Non-pigmented ciliary epithelial cell (primary cell): ENCODE measurements at places on chromosomes 7 and 10.

- peak; percentile 47 for DNase-seq
Measured at GRCh38 chr7:32588657-32589056, 93.4 kb downstream of the AVL9 start.

GRCh38 chr7:47281161-47281560 is 300.8 kb downstream of the TNS3 start:
- no peak for DNase-seq

DNA sequence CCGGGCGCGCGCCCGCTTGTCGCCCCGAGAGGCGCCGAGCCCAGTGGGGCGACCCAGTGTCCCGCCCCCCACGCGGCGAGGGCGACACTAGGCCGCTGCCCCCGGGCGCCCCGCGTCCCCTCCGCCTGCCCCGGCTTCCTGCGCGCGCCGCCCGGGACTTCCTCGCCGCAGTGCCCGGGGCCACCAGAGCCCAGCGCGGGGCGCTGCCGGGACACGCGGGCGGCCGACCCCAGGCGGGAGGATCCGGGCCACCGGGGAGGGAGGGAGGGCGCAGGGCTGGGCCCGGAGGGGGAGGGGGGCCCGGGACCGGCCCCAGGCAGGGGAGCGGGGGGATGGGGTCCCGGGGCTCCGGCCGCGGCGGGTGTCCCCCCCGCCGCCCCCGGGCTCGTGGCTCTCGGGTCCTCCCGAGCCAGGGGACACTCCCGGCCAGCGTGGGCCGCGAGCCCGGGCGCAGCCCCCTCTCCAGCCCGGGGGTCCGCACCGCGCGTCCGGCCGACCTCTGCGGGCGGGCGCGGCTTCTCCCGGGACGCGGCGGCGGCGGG is 435 bp upstream of the PWWP2B start:
- DNase-seq = no peak

- no peak for DNase-seq
Measured at GRCh38 chr10:48611133-48611532, 6.3 kb upstream of the ARHGAP22 start.

DNA sequence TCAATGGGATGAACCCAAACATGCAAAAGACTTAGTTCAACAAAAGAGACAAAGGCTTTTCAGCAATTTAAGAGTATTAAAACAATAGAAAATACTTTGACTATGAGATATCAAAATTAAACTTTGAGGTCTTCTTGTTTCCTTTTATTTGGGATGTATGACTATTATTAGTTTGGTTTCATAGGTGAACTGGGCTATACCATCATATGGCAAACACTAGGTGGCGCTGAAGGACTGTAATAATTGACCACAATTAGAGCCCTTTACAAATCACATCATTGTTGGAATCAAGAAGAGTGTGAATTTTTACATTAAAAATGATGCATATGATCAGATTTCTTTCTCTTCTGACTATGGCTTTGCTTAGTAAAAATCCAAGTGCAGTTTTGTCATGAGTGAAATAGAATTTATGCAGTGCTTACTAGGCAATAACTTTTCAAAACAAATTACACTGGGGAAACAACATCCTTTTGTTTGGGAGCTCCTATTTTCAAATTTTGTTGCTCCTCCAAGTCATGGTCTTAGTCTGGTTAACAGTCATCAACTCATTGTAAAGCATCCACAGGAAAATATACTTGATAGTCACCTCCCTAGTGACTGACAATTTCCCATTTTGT is 14.7 kb upstream of the NXPH1 start:
- DNase-seq = peak; percentile 32

- no peak for DNase-seq
Measured at GRCh38 chr10:101046332-101047238, 15.2 kb upstream of the KAZALD1 start.

- DNase-seq = no peak
Measured at GRCh38 chr10:14583252-14583651, 191.4 kb downstream of the FAM107B start.

- no peak for DNase-seq
Measured at GRCh38 chr7:1045069-1046063, 1.0 kb downstream of the GPR146 start.

DNA sequence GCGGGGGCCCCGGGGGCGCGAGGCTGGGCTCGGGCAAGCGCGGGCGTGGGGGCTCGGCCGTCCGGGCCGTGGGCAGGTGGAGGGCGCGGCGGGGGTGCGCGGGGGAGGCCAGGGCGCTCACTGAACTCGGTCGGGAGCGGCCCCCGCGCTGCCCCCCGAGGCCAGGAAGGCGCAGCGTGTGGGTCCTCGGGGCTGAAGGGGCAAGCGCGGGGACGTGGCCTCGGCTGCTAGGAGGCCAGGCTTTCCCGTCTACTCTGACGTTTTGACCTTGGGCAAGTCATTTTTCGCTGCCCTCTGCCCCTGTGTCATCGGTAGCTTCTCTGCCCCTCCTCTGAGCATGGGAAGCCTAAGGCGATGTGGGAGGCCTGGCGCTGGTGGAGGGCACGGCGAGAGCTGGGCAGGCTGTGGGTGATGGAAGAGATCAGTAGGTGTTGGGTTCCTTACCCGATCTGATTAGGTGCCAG is 441 bp downstream of the FBH1 start:
- DNase-seq = no peak

DNA sequence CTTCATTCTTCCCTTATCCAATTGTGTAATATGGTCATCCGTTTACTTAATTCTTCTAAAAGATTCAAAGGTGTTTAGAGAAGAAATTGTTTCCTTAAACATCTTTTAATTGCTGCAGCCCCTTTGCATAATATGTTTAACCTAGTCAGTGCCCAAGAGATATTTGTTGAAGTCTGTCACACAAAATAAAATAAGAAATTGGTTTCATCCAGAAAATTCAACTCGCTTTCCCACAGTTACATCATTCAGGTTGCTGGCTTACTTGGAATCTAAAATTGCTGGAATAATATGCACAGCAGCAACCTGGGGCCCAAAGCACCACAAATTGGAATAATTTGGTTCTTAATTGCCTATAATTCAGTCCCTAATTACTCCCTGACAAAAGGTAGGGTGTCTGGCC is 155.1 kb upstream of the ETV1 start:
- DNase-seq = no peak

DNA sequence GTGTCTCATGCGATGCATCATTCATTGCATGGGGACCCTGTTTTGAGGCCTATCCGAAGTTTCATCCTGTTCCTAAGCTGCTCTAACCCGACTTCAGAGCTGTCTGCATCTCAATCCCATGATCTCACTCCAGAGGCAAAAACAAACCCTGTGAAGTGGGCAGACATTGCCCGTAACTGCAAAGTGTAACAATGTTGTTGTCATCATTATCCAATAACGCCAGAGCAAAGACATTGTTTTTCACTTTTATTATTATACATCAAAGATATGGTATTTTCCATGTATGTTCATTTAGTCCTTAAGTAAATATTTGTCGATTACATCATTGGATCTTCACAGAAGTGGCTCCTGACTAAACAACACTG is 246.7 kb downstream of the KLF6 start:
- no peak for DNase-seq

GRCh38 chr7:16805441-16805840 is 642 bp upstream of the AGR2 start:
- no peak for DNase-seq

- DNase-seq = no peak
Measured at GRCh38 chr7:1940863-1941262, 270.8 kb downstream of the ELFN1 start.

GRCh38 chr7:101420436-101420835 is 57.8 kb downstream of the COL26A1 start:
- DNase-seq = no peak

- DNase-seq = no peak
Measured at GRCh38 chr7:132584796-132585494, 8.7 kb upstream of the PLXNA4 start.

DNA sequence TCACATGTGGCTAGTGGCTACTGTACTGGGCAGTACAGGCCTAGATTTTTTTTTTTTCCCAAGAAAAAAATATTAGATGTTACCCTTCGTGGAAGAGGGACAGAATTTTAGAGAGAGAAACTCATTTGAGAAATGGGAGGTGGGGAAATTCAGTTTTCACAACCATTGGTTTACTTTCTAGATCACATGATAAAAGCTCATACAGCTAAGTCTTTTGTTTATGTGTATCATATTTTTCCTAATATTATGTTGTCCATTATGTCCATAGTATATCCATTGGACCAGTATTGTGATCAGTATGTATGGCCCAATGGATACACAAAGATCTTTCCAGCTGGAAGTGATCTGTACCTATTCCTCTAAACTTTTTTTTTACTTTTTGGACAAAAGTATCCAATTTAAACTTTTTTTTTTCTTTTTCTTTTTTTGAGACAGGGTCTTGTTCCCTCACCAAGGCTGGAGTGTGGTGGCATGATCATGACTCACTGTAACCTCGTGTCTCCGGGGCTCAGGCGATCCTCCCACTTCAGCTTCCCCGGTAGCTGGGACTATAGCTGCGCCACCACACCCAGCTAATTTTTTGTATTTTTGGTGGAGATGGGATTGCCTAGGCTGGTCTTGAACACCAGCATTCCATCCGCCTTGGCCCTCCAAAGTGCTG is 4.1 kb downstream of the CALU start:
- DNase-seq = no peak

DNA sequence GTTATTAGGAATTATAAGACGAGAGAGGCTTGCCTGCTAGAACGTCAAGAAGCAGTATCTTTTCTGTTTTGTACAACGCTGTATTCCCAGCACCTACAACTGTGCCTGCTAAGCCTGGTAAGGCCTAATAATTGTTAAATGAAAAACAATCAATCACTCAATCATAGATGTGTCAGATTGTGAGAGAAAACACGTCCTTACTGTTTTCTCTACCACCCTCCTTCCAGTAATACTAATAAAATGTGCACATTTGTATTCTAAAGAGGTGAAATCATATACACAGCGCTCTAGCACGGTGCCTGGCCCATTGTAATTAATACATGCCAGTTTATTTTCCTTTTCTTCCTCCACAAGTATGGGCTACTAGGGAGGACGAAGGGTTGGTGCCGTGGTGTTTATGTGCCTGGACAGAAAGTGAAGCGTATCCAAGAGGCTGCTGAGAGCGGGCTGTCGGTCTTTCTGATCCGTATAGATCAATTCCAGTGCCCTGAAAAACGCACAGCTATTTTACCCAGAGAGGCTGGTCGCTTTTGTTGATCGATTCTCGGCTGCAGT is 1.5 kb upstream of the AUTS2 start:
- DNase-seq = no peak

GRCh38 chr10:125699562-125700143 is 16.7 kb upstream of the TEX36 start:
- no peak for DNase-seq

DNA sequence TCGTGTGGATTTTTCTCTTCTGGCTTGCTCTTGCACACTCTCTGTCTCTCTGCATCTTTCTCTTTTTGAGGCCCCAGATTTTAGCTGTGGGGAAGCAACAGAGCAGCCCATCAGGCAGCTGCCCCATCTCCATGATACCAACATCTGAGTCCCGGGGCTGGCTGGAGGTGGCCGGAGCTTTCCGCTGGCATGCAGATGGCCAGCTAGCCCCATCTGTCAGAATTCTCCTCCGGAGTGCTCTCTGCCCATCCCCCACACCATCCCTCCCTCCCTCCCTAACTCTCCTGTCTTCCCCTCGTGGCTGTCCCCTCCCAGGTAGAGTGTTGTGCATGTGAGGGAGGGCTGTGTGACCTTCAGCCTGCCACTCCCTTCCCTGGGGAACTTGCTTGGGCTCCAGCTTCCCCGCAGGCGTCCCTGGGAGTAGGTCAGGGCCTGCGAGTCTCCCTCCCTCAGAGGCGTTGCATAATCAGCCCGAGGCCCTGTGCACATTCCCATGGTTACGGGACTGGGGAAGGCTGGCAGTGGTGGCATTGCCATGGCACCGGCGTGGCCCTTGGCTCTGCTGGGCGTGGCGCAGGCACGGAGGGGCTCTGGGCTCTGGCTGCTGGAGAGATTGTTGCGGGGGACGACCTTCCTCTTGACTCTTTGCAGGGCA is 24.7 kb downstream of the GHRHR start:
- DNase-seq = no peak

- no peak for DNase-seq
Measured at GRCh38 chr7:26147030-26147429, 5.0 kb upstream of the NFE2L3 start.

- DNase-seq = no peak
Measured at GRCh38 chr7:52151559-52151958, 835.0 kb upstream of the COBL start.

GRCh38 chr7:87875151-87876039 is 765 bp downstream of the SLC25A40 start:
- DNase-seq = no peak
